ENCODE measurements at places on chromosomes 7 and 10. TPM values are rescaled to one million over a fixed set of nuclear protein-coding genes. Genes with fewer than 3 reads are reported as not detected.

Gene TYW1
- total RNA-seq: 18.9 TPM

Gene RTKN2
- total RNA-seq: 0.06 TPM

Gene KIAA1549
- total RNA-seq: 2.4 TPM

Gene FAM131B
- total RNA-seq: 1.8 TPM

Gene AKR1C4
- total RNA-seq: not detected

Gene RHOBTB1
- 22.6 TPM for total RNA-seq

Gene GARIN1A
- 10.2 TPM for total RNA-seq

Gene AKR1D1
- not detected for total RNA-seq

- no peak for DNase-seq
These were observed 30.8 kb downstream of the PRLHR start for GRCh38 chr10:118564652-118565051.

GRCh38 chr10:30039988-30040387, 19.4 kb downstream of the JCAD start:
- no peak for DNase-seq

DNA sequence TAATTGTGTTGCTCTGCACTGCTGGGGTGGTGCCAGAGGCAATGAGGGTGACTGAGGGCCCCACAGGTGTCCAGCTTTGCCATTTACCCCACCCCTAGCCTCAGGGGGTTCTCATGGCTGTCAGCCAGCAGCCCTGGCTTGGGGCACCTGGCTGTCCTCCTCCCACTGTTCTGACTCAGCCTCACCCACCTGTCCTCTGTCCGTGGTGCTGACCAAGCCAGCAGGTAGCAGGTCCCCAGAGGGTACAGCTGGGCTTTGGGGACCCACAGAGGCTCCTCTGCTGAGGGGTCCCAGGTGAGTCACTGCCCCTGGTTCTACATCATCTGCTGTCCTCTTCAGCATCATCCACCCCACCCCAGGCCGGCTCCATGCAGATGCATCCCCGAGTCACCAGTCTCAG, 32.2 kb upstream of the ZNF716 start:
- DNase-seq: no peak

DNA sequence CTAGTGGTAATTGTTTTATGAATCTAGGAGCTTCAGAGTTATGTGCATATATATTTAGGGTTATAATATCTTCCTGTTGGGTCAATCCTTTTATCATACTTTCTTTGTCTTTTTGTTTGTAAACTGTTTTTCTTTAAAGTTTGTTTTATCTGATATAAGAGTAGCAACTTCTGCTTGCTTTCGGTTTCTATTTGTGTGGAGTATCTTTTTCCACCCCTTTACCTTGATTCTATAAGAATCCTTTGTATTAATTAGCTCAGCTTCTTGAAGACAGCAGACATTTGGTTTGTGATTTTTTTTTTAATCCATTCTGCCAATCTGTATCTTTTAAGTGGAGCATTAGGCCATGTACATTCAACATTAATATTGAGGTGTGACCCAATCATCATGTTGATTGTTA, 9.3 kb downstream of the CASP7 start:
- no peak for DNase-seq

- DNase-seq: no peak
These were observed 21.3 kb downstream of the MLXIPL start for GRCh38 chr7:73602721-73603651.

GRCh38 chr7:158361326-158361946, 226.2 kb downstream of the PTPRN2 start:
- DNase-seq: peak; percentile 80

GRCh38 chr10:14837003-14837756, 657 bp downstream of the CDNF start:
- no peak for DNase-seq

DNA sequence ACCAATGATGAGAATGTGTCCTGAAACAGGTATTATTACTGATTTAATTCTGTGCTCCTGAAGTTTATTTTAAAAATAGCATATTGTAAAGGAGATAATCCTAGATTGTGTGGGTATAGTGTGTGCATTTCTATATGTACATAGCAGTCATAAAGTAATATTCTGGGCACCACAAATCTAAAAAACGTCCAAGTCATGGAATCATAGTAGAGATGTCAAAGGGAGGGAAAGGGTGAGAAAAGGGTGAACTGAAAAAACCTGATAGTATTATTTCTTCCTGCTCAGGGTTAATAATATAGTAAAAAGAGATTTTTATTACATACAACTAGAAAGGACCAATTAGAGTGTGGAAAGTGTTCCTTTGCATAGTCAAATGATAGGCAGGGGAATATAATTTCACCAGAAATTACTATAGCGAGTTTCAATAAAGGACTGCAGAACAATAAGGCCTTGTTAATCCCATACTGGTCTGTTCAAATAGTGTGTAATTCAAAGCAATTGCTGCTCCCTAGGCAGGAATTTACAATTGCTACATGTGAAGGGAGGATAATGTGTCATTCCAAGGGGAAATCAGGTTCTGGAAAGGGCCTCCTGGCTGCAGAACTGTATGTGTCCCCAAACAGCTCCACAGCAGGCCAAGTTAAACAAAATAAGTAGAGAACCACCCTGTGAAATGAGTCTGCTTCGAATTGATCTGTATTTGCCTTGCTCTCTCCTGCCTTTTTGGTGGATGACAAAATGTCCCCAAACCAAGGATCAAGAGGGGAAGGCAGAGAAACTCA, 42.5 kb upstream of the KMT2E start:
- DNase-seq: no peak

DNA sequence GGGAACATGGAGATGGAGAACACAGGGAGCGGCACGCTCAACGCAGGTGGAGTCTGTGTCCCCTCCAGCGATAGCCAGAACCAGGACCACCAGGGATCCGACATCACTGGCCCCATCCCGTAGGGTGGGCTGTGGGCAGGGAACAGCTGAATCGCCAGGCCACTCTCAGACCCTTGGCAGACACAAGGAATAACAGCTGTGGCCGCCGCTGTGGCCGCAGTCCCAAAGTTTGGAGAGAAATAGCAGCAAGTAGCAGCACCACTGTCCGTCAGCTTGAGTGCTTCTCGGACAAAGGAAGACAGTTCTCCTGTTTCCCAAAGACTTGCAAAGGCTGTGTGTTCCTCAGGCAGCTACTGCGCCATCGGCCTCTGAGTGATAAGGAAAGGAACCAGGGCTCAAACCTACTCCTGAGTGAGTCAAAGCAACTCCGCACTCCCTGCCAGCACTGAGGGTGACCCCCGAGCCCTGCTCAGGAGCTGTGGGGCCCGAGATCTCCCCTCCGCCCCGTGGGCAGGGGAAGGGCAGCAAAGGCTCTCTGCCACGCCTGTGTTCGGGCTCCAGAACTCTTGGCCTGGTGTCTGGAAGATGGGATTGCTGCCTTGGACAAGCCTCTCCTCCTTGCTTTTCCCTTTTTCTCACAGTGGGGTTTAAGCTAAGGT, 82.3 kb upstream of the FAM20C start:
- no peak for DNase-seq

DNA sequence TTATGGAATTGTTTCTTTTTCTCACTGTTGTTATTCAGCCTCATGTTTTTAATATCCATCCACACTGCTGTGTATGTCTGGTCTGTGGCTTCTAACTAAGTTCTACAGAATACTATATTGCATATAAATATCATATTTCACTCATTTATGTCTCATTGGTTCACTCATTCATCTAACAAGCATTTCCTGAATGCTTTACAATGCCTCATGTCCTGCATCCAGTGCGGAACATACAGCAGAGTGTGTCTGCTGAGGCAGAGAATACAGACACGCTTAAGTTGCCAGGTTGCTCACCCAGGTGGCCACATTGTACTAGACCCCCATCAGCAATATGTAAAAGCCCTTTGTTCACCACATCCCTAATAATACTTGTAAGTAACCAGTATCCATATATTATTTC, 111.8 kb upstream of the CNTNAP2 start:
- DNase-seq: no peak

- peak; percentile 86 for DNase-seq
These were observed 9.7 kb downstream of the FOXL3 start for GRCh38 chr7:299628-300027.

DNA sequence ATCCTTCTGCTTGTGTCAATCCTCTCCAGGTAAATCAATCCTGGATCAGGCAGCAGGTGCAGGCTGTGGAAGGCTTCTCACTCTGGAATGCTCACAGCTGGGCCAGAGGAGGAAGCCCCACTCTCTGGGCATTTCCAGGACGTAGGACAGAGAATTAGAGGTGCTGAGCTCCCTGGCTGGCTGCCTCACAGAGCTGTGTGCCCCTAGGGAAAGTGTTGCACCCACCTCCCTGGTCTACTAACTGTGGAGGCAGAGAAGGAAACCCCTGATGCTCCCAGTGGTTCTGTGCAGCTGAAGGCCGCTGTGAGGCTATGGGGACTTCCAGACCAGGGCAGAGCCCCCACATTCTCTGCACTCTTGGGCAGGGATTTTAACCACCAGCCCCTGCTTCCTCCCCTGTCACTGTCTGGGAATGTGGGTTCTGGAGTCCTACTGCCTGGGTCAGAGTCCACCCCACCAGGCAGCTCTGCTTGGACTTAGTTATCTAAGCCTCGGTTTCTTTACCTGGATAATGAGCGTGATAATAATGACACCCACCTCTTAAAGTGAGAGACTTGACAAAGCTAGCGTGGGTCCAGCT, 73.5 kb upstream of the EEPD1 start:
- no peak for DNase-seq

DNA sequence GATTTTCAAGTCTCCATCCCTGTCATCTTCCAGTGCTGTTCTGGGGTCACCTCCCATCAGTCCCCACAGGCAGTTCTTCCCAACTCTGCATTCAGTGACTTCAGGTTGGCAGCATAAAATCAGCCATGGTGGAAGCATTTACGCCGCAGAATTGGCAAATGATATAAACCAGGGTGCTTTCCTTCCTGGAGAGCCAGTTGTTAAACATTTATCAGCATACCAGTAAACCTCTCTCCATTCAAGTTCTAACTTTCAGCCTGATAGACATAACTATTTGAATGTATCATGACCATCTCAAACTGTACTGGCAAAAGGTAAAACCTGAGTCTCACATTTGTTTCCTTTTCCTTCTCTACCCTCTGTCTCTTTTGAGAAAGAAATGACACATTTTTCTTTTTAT, 69.7 kb upstream of the ITPRID1 start:
- DNase-seq: no peak

DNA sequence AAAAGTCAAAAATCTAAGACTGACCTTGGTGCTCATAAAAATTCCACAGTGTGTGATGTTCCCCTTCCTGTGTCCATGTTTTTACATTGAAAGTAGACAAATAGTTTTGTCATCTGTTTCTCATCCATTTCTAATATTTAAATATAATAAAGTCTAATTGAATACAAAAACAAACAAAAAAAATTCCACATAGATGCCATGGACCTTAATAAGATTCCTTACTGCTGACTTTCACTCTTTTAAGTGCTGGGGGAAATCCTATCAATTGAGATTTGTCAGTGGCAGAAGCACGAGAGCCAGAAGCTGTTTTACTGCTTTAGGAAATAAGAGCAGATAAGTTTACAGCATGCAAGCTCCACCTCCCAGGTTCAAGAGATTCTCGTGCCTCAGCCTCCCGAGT, 310.0 kb downstream of the ABCA13 start:
- no peak for DNase-seq

- DNase-seq: no peak
These were observed 110.1 kb downstream of the CDK14 start for GRCh38 chr7:90706072-90706716.

GRCh38 chr10:126673565-126673964, 3.1 kb upstream of the C10orf90 start:
- no peak for DNase-seq

DNA sequence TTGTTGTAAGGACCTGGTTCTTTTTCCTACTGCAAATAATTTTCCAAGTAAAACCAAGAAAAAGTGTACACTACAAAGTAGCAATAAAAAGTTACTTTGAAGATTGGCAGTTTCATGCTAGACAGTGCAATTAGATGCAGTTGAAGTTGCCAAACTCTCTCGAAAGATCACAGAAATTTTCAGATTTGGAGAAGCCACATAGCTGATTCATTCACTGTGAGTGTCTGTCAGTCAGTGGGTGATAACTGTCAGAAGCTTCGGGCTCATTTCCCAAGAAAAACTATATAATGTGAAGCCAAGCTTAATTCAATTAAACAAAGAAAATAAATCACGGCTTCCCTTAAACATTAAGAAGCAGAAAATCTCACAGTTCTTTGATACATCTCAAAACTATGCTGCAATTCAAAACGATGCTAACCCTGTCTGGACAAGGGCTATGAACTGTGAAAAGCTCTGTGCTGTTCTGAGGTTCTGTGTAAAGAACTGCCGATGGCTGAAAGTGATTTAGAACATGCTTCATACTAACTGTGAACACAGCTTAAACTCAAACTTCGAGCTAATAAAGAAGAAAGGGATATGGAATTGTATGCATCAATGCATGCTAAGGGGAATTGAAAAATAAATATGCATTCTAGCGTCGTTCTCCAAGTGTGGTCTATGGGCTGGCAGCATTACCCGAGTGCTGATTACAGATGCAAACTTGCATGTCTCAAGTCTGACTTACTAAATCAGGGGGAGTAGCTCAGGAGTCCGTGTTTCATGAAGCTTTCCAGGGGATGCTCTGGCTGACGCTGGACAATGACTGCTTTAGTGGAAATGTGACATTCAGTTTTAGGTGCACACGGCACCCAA, 557.4 kb downstream of the CALN1 start:
- DNase-seq: no peak

DNA sequence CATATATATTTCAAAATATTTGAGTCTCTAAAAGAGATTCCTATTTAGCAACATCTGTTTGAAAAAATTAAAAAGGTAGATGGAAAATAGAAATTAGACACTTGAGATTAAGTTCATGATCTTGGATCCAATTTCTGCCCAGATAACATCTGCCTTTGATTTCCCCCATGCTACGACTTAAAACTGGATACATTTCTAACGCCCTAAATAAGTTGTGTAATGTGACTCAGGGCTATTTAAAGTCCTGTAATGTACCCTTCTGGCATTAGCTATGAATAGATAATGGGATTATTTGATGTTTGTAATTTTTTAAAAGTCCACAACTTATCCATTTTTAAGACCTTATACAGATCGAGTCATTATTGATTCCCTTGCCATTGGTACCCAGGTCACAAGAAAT, 23.4 kb downstream of the CFAP43 start:
- no peak for DNase-seq
